ENCODE measurements at places on chromosomes 3 and 15. TPM values are rescaled to one million over a fixed set of nuclear protein-coding genes. Genes with fewer than 3 reads are reported as not detected.

DNA sequence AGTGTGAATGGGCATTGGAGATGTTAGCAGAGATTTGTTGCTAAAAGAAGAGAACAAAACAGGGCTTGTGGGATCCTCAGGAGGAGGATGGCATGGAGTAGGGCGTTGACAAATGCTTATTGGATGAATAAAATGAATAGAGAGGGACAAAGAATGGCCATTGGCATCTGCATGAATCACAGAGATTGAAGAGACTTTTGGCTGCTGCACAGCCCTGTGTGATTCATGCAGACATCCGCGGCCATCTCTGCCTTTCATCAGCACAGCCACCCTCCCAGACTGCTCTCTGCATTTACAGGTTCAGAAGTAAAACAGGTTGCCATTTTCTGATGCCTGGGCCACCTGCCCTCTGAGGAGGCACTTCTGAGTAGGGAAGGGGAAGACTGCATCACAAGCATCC lies 397.9 kb downstream of the EPHB1 start:
- DNase-seq: no peak

DNA sequence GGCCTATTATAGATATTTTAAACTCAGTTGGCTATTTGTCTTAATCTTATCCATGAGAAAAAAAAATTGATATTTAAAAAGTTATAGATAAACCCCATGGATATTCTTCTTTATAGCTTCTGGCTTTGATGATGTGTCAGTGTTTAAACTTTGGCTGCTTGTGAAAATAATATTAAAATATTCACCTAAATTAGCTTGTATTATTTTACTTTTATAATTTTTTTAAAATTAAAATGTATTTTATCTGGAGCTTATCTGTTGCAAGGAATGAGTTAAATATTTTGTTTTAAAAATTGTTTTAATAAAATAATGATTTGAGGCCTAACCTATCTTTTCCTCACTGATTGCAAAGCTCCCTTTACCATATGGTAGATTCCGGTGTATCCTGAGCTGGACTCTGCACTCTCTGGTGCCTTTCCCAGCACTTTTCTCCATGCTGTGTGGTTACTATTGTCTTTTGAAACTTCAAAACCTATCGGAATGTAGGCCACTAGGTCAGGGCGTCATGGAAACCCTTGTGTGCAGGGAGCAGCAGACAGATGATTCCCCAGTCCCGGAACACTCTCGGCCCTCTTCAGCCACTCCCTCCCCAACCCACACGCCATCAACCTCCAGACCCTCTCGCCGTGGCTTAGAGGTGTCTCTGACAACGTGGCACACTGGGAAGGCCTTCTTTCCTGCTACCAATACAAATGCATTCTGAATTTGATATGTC lies 252.3 kb upstream of the ATP10A start:
- no peak for DNase-seq

DNA sequence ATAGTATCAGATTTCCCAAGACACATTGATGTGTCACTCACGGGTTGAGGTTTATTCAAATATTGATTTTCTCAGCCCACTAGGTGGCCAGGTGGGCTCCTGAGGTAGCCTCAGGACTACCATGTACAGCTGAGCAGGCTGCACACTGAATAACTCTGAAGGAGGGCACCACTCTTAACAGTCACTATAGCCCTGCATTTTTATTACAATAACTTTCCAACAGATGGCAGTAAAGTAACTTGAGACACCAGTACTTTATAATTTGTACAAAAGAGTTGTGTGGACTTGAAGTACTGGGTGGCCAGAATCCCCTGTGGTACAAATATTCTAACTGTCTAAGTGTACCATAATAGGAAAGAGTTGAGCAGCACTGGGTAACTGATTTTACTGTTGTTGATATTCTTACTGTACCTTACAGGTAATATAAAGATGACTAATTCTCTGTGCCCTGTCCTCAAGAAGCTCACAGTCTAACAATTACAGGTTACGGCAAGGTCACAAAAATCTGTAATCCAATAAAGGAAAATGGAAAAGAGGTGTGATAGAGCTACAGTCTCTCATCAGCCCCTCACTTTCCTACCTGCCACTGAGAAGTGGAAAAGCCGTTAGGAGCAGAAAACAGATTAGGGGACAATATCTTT lies 76.0 kb downstream of the ETFA start:
- peak; percentile 72 for DNase-seq

- DNase-seq: no peak
These were observed 51.9 kb upstream of the TMC3 start for GRCh38 chr15:81425905-81426304.

- DNase-seq: peak; percentile 86
These were observed 129.2 kb downstream of the FAM43A start for GRCh38 chr3:194814878-194815357.

SNX22 gene
- total RNA-seq: 3.7 TPM

- peak; percentile 92 for DNase-seq
These were observed 34.0 kb upstream of the TRPM1 start for GRCh38 chr15:31135523-31135922.
